T-helper 2 cell (primary cell): ENCODE measurements at places on chromosomes 16 and 17.

DNA sequence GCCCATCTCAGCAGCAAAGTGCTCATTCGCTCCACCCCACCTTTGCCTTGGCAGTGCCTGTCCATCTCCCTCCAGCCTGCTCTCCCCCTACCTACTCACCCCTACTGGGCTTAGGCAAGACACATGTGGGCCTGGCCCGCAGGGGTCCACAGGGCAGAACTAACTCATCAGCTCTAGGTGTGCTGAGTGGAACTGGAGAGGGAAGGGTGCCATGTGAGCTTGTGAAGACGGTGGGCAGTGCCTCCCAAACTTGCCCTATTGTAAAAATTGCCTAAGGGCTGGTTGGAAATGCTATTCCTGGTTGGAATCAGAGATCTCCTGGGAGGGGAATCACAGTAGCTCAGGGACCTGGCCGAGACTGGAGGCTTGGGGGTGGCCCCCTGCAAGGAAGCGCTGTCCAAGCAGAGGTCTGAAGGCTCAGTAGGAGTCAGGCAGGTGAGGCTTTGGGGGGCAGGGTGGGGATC lies 29.1 kb upstream of the TNS4 start:
- no peak for DNase-seq

DNA sequence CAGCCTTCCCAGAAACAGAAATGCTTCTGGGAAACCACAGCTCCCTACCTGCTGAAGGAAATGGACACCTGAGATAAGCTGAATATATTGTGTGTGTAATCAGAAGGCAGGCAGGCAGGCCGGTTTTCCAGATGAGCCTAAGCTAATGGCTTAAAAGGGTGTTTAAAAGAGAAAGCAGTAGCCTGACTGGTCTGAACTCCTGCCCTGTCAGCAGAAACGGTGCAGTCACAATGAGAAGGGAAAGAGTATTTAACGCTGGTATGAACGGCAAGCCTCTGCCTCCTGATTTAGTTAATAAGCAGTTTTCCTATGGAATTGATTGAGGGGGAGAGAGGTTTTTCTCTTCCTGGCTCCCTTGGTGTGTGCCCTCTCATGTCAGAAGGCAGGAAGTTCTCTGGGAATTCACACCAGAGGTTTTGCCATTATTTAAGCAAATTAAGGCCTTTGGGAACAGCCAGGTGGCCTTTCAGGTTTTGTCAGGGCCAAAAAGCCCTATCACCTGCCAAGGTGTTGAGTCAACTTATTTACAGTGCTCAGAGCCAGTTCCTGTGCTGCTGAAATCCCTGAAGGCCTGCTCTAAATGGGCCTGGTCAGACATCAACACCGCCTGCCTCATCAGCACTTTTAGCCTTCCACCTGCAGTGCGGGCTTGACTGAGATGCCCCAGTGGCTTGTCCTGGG lies 41.6 kb downstream of the CDH1 start:
- no peak for DNase-seq

- no peak for DNase-seq
Measured at GRCh38 chr16:48152226-48152625, 3.6 kb downstream of the ABCC12 start.

DNA sequence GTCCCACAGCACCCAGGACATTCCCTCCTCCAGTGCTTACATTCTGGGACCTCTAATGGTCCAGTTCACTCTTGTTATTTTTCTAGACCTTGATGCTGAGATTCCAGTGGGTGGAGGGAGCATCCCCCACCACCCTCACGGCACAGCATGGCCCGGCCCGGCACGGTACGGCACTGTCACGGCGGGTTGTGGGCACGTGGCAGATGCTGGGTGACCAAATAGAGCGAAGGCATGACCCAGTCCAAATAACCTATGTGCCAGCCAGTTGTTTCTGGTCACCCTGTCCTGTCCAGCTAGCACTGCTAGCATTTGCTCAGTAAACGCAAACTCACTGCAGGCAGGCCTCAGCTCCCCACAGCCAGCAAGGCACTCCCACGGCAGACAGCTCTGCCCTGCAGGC lies 204.7 kb downstream of the ENGASE start:
- no peak for DNase-seq

GRCh38 chr16:66844009-66844341 lies 239 bp upstream of the CA7 start:
- DNase-seq, result no peak

DNA sequence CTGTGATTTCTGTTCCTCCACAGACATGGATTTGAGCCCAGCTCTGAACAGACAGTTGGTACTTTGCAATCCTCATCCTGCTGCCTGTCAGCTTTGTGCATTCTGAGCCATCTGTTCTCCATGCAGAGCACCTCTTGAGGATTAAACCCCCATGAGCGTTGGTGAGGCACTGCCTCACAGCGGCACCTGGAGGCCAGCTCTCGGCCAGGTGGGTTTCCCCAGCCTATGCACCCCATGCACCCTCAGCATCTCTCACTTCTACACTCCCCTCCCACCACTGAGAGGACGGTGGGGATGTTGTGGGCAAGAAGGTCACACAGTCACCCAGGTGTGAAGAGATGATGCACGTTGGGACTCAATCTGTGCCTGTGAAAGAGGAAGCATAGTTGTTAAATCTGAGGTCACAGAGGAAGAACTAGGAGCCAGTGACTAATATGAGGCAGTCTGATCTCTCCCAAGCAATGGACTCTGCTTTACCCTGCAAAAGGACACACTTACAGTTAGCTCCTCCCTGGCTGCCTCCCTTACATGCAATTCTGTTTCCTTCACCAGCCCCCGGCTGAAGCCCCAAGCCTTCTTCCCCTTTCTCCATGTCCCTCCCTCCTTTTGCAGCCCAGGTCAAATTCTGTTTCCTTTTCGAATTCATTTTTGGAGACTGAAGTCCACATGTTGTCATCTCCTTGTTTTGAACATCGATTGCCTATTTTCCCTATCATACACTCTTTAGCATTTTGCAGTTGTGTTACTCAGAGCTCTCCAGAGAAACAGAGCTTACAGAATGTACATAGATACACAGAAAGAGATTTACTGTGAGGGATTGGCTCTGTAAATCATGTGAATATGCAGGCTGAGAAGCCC lies 58.5 kb downstream of the HS3ST3B1 start:
- peak; percentile 83 for DNase-seq

DNA sequence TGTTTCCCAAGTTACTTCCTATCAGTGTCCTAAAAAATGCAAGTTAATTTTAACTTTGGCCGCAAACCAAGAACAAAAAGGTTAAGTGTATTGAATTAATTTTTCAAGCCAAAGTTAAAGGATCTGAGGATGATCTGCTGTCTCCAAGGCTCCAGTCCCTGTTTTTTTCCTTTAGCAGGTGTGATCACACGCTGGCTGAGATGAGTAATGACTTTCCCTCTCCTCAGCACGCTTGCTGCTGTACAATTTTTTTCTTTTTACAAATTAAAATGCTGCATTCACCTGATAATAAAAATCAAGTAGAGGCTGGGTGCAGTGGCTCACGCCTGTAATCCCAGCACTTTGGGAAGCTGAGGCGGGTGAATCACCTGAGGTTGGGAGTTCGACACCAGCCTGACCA lies 3.9 kb upstream of the TNFSF12 start:
- DNase-seq, result no peak

DNA sequence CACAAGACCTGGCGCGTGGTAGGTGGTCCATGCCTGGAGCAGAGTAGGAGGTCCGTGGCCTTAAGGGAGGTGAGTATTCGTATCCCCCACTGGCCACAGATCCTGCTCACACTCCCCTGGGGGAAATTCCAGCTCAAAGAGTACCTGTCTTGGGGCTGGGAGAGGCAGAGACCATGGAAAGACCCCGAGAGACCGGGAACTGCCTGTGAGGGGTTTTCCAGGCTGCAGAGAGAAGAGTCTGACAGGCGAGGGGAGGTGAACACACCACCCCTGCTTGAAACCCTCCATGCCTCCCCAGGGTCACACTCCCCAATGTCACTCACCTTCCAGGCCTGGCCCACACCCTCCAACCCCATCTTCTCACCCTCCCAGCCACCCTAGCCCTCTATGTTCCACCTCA lies 12.6 kb upstream of the SNN start:
- DNase-seq, result no peak

DNA sequence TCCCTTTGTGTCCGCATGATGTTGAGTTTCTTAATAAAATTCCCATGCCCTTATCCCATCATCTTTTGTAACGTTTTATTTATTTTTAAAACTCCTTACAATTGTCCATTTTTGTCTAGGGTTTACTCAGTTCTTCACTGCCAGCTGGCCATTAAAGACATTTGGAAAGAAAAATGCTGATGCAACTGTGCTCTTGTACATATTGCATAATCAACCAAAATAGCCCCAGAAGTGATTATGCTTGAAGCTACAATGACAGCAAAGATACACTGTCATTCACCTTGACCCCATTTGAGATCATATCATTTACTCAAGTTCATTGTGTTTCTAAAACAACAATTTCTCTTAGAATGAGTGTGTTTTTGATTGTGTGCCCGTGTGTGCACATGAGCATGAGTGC lies 1074.6 kb upstream of the RBFOX1 start:
- DNase-seq, result no peak

GRCh38 chr17:73387746-73388577 lies 76.2 kb upstream of the CDC42EP4 start:
- DNase-seq, result no peak

DNA sequence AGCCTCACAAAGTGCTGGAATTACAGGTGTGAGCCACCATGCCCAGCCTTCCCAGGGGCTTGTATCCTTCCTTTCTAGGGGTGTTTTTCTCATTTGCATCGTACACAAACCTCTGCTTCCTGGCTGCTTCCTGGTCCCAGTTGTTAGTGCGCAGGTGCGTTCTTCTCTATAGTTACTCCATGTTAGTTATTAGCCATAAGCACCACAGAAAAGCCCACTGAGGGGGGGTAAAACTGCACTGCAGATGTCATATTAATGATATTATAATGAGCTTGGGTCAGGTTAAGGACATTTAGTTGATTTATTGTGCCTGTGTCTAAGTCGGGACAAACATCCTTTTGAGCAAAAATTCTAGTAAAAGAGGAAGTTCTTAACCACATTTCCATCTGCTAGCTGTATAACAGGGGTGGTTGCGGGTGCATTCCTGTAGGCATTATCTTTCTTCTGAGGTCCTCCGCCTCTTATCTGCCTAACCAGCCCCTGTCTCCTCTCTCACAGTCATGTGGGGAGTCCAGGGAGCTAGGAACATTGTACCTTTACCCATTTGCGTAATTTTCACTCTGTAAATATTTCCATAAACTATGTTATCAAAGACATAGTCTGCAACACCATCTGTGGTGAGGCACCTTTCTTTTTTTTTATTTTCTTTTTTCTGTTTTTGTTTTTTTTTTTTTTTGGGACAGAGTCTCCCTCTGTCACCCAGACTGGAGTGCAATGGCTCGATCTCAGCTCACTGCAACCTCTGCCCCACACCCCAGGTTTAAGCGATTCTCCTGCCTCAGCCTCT lies 23.6 kb upstream of the ATF7IP2 start:
- peak; percentile 32 for DNase-seq

GRCh38 chr17:78953356-78954350 lies 26.1 kb downstream of the LGALS3BP start:
- no peak for DNase-seq

DNA sequence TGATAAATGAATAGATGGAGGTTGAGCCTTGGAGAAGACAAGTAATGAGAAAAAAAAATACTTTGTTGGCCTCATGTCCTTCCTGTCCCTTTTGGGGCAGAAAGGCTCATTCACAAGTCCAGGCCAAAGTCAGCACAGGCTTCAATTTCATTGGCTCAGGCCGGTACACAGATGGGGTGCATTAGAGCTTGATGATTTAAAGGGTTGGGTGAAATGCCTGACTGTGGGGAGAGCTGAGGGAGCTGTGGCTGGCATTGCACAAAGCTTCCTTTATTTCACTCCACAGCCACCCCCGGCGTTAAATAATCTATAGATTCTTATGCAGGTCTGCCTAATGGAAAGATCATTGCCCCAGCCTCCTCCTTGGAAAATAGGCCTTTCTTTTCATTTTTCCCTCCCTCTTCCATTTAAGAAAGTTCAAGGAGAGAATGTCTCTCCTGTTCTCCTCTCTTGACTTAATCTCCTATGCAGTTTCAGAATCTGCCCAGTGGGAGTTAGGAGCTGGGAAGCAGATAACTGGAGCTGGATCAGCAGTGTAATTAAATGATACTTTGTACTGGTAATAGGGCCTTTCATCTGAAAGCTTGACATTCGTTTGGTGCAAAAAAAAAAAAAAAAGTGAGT lies 24.4 kb downstream of the YPEL2 start:
- no peak for DNase-seq

GRCh38 chr17:69820876-69821473 lies 254.1 kb upstream of the KCNJ16 start:
- DNase-seq, result no peak

DNA sequence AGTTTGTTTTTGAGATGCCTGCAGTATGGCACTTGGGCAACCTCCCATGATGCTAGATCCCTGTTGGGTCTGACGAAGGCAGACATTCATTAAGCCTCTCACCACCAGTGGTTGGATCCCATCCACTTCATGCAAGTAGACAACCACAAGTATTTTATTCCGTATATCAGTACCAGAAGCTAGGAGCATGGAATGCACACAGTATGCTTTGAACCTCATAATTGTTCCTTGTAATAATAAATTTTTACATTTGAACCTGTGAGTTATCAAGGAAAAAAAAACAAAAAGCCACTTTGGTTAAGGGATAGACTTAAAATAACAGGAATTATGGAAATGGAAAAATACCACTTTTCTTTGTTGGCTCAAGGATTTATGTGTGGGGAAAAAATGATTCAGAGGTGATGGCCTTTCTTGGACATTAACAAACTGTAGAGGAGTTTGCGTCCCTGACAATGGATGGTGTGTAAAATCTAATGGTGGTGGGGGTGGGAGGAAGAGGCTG lies 107.1 kb upstream of the KCNJ16 start:
- no peak for DNase-seq

- DNase-seq, result no peak
Measured at GRCh38 chr17:55325406-55325805, 60.6 kb downstream of the HLF start.

DNA sequence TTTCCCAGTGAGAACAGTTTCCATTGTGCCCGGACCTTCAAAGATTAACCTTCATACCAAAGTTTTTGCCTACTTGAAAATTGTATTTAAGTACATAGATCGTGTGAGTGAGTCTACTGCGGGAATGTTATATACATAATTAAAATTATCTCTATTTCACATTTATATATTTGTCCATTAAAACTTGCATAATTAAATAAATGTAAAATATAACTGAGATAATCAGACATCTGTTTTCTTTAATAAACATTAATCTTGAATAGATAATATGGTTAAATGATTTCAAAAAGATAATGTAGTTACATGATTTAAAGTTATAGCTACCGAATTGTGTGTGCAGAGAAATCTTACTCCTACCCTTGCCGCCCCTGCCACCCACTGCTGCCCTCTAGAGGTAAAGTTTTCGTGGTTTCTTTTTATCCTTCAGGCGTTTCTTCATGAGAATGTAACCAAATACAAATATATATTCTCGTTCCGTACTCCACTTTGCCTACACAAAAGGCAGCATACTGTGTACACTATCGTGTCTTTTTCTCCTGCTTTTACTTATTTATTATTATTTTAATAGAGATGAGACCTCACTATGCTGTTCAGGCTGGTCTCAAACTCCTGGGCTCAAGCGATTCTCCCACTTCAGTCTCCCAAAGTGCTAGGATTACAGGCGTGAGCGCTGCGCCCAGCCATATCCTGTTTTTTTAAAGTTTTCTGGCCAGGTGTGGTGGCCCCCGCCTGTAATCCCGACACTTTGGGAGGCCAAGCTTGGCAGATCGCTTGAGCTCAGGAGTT lies 35.6 kb downstream of the RPA1 start:
- peak; percentile 39 for DNase-seq
